ENCODE measurements at places on chromosomes 3 and 15.
A peak's percentile ranks its signal among the peaks of the same experiment; 100 is the strongest.

- DNase-seq: no peak
These were observed 3.4 kb downstream of the CD96 start for GRCh38 chr3:111545349-111545748.

GRCh38 chr3:131619821-131620220 is 117.0 kb upstream of the MRPL3 start:
- DNase-seq: no peak

DNA sequence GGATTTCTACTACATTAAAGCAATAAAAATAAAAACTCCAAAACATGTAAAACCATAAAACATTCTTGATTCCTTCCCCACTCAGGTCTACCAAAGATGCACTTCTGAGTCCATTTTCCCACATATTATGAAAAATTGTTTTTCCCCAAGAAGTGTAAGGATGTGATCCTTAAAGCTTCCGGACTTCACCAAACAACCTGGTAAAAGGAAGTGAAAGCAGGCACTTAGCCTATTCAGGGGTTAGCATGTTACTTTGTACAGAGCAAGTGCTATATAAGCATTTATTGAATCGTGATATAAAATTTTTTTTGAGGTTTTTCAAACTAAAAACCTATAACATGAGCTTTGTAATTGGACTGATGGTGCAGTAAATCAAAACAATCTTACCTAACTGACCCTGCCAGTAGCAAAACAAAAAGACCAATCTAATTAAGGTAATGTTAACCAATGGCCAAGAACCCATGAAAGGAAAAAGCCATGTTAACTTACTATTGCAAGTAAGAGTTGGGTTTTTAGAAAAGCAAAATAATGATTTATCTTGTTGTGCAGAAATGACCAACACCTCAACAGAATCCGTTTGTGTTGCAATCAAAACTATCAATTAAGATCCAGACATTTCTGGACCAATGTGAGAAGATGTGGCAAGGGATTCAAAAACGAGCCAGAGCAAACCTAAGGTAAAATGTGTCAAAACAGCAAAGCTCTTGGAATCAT is 1.8 kb downstream of the SETD2 start:
- no peak for DNase-seq

GRCh38 chr15:88454867-88455810 is 12.0 kb downstream of the MRPL46 start:
- no peak for DNase-seq

DNA sequence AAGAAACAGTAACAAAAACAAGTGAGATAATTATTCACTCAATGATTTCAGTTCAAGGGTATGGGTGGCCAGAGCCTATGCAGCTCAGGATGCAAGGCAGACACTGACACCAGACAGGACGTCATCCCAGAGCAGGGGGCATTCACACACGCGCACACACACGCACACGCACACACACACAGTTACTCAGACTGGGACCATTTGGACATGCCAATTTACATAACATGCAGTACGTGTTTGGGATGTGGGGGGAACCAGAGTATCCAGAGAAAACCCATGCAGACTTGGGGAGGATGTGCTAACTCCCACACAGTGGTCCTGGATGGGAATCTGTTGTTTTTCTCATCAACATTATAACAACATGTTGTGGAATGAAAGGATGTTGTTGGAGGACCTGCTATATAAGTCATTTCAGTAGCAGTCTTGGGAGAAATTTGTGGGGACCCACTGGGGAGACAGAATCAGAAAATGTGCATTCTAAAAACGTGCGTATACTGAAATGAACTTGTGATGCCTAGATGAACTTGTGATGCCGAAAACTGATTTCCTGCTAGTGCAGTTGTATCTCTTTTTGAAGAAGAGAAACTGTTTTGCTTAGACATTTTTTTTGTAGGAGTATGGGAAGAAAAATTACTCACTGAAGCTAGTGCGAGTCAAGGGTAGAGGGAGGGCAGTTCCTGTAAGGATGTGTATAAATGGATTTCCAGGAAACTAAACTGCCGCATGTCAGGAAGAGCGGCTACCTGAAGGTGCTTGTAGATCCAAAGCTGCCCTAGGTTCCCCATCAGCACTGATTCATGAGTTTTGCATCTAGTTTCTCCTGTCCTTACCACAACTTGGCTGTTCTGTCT is 25.2 kb downstream of the CD200 start:
- peak; percentile 6 for DNase-seq

GRCh38 chr3:38988955-38989354 is 62.8 kb downstream of the SCN11A start:
- DNase-seq: no peak

DNA sequence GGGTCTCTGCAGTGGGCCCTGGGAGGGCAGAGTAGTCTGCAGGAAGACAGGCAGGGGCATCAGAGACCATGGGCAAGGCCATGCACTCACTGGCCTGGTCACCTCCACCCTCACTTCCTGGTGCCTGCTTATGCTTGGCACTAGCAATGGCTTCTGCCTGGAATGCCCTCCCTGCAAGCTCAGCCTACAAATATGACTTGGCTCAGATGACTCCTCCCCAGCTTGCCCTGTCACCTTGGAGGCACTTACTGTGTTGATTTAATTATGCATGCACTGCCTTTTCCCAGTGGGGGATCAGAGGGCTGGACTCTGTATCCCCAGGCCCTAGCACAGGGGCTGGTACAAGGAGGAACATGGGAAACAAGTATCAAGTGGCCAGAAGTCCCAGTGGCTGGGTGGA is 7.8 kb downstream of the C3orf18 start:
- no peak for DNase-seq

DNA sequence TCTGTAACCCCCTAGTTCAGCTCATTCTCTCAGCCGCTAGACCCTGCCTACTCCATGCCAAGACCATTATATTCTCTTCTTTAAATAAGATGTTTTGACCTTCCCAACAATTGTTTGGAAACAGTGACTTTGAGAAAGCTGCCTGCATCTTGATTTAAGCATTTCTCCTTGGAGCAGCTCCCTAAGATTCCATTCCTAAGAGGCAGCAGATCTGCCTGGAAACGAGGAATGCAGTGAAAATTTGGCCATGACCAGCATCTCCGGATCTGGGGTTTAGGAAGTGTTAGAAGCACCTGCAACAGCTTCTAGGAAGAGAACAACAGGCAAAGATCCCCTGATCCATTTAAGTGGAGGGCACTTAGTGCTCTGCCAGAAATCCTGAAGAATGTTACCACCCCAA is 235.7 kb downstream of the NTRK3 start:
- no peak for DNase-seq

DNA sequence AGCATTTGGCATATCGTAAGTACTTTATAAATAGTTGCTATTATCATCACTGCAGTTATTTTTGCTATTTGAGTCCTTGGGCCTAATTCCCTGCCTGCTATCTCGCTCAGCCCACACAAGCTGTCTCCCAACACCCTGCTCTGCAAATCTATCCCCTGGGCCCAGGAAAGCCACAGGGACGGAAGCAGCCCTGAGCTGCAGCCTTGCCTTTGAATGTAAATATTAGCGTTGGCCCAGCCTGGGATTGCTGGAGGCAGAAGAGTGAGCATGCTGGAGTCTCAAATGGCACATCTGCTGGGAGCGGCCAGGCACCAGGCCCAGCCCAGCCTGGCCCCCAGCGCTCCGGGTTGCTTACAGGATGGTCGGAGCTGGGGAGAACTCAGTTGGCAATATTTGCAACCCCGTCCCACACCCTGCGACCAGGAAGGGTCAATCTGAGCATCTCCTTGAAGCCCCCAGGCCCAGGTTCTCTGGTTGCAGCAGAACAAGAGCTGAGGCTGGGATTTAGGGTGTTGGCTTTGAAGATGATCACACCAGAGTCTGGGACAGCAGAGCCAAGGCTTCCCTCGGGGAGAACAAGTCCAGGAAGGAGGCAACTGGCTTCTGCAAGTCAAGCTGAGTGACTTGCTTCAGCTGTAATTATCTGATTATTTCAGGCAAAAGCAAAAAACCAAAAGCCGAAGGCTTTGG is 529.6 kb downstream of the SHQ1 start:
- DNase-seq: no peak

DNA sequence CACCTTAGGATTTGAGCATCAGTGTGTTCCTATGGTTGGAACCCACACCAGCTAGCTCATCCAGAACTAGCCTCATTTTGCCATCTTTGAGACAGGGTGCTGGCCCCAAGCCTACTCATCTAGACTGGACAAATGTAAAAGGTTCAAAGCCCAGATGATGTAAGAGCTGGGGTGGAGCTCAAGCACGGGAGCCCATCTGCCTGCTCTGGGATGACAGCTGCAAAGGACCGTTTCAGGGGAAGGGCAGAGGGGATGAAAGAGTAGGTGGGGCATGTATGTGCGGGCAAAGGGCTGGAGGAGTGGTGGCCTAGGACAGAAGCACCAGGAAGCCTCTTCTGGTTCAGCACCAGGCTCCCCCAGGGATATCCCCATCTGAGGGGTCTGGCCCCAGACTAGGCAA is 15.8 kb downstream of the CLK3 start:
- DNase-seq: no peak

GRCh38 chr15:85331655-85332285 is 48.6 kb upstream of the AKAP13 start:
- DNase-seq: no peak

DNA sequence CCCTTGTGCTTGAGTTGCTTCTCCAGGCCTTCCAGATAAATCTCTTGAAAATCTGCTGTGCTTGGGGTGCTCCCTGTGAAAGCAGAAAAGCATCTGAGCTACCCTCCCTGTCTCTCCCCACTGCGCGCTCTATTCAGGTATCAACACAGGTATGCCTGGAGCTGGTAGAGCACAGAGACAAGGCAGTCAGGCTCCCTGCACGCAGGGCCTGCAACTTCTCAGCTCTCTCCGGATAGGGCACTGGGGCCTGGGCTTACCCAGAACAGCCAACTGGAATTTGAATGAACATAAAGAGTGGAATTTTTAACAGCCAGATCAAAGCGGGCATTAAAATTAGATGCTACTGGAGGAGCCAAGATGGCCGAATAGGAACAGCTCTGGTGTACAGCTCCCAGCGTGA is 183.6 kb downstream of the XXYLT1 start:
- no peak for DNase-seq

DNA sequence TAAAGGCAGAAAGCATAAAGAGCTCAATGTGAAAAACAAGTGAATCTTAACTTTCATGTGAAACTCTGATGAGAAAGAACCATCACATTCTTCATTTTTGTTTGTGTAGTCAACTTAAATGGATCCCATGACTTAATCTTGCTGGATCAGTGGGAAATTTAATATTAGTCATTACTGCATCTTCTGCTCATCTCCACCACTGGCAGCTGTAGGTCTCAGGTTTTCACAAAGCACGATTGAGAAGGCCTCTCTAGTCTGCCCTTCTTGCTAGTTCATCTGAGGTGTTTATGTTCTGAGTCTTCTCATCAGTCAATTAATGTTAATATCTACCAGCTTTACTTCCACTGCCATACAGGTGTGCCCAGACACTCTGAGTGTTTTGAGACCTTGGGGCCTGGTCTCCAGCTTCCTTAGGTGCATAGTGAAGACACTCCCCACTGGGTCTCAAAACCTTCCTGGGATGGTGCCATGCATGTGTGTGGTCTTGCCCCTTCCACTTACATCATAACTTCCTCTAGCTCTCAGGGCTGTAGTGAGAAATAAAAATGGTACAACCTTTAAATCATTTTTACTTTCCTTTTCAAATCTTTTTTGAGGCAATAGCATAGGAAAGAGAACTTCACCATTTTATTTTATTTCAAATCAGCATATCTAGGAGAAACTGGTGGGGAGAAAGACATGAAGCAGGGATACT is 421.6 kb upstream of the CBLB start:
- DNase-seq: no peak

DNA sequence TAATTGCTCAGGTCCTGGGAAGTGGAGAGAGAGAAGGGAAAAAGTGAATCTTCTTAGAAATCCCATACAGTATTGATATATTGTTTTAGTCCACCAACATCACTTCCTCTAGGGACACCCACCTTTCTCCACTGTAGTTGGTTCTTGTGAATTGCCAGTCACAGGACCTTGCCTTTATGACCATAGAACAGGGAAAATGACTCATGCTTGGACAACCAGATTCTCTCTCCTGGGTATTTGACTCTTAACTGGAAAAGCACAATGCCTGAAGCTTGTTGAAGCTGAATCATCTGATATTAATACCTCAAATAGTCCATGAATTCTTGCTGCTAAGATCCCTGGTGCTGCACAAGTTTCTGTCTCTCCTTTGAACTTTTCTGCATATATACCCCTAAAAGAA is 32.5 kb upstream of the DCLK3 start:
- DNase-seq: no peak

GRCh38 chr3:188729422-188729821 is 442.3 kb upstream of the TPRG1 start:
- DNase-seq: no peak

DNA sequence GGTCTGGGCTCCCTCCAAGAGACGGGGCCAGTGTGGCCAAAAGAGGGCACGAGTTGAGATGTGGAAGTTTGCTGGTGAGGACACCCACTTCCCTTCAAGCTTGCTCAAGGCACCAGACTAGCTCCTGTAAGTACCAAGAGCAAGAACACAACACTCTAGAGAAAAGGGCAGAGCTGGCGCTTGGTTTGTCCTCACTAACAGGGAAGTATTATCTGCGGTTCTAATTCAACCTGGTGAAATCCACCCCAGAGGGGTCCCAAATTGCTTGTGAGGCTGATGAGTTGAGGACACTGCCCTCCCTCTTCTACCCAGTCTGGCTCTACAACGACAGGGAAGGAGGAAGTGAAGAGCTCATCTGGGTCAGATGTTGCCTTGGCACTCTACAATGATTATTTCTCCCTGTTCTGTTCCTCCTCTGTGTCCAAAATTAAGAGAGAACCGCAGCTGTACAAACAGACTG is 16.9 kb upstream of the FSIP1 start:
- DNase-seq: no peak

- DNase-seq: peak; percentile 16
These were observed at the start of gene CYP1A1 for GRCh38 chr15:74725225-74725774. Gene CYP1A1, minus strand, starts transcription at chr15:74725528. Its CDS starts 2,431 bp downstream, at chr15:74723097.

DNA sequence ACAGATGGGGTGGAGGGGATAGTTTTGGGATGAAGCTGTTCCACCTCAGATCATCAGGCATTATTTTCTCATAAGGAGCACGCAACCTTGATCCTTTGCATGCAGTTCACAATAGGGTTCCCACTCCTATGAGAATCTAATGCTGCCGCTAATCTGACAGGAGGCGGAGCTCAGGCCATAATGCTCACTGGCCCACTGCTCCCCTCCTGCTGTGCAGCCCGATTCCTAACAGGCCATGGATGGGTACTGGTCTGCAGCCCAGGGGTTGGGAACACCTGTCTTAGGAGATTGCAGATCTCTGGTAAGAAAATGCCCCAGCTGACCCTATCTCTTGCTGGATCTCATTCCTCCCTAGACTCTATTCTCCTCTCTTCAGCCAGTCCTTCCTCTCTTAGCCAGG is 6.8 kb downstream of the CSTA start:
- no peak for DNase-seq

- no peak for DNase-seq
These were observed 110.8 kb downstream of the IGF2BP2 start for GRCh38 chr3:185714085-185714484.

- no peak for DNase-seq
These were observed 37.6 kb downstream of the TRA2B start for GRCh38 chr3:185900228-185900627.

- no peak for DNase-seq
These were observed 2.9 kb upstream of the MKRN2 start for GRCh38 chr3:12553921-12554391.

Data from activated T-helper 1 cell treated with Interleukin-2 at 50 U/mL for 16 hours (primary cell).